ENCODE measurements at places on chromosomes 7 and 10.
A peak's percentile ranks its signal among the peaks of the same experiment; 100 is the strongest.

GRCh38 chr10:92697663-92698511 is 8.1 kb downstream of the HHEX start:
- peak; percentile 43 for DNase-seq

DNA sequence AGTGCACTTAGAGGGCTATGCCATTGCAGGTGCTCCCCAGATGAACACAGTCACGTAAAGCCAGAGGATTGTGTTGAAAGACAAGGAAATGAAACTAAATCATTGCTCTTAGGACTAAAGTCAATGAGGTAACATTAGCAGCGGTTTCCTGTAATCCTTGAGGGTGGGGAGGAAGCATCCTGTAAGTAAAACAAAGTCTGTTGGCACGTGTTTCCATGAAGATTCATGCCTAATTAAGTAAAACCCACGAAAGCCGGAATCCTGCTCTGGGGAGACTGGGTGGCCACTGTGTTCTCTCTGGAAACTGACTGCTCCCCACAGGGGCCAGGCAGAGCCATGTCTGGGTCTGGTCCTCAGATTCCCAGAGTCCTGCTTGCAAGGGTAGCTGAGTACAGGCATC is 18.3 kb downstream of the STEAP1B start:
- DNase-seq = no peak

DNA sequence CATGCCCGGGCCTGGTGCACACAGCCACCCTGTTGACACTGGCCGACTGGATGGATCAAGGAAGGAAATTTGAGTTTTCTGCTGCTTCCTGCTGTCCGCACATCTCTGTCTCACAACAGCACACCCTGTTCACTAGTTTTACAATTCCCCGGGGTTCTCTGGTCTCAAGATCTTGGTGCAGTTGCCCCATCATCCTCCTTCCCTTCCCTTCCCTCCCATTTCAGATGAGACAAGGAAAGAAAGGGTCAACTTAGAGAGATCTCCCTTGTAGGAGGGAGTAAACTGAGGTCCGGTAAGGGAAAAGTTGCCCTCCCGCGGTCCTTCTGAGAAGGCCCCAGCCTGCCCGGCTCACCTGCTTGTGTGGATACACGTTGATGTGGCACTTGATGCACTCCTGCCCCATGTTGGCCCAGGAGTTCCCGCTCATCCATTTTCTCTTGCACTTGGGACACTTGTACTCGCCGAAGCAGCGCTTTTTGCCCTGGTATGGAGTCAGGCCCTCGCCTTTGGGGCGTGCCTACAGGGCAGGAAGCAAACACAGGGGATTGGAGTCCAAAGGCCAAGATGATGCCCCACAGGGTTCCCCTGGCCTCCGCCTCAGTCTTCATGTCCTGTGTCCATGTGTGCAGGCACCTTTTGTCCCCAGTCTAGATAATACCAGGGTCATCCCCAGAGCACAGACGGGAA is 46.8 kb downstream of the PPIF start:
- no peak for DNase-seq

DNA sequence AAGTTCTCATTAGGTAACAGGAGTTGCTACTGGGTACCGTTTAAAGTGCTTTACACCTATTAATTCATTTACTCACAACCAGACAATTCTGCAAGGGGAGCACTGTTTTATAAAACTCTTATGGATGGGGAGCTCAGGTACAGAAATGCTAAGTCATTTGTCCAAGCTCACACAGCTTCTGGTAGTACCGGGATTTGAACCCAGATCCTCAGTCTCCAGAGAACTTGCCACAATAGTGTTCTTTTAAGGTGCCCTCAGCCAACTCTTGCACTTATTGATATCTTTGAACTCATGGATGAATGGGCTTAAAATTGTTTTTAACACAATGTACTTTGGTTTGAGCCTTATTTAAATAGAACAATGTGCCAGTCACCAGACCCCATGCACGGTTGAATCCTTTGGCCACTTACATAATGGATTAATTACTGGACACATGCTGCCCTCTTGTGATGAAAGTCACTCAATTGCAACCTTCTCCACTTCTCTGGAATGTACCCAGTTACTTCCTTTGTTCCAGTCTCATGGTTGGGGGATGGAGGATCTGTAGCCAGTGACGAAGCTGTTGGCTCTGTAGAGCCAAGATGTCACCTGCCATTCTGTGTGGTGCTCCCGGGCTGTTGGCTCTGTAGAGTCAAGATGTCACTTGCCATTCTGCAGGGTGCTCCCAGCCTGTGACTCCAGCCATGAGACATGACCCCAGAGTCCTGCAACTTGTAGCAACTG is 65.6 kb downstream of the NOD1 start:
- no peak for DNase-seq

GRCh38 chr10:119350502-119351097 is 143.2 kb downstream of the GRK5 start:
- DNase-seq = no peak

DNA sequence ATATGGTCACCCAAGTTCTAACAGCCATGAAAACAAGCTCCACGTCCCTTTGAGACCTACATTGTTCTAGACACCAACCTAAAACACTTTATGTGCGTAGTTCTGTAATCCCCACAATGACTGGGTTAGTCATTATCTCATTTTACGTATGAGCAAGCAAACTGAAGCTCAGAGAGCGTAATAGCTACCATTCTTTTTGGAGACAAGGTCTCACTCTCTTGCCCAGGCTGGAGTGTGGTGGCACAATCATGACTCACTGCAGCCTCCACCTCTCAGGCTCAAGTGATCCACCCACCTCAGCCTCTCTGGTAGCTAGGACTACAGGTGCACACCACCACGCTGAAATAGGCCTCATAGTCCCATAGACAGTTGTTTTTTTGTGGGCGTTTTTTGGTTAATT is 10.5 kb downstream of the DAGLB start:
- no peak for DNase-seq

All from SIG-M5 (cell line).